ENCODE measurements at places on chromosomes 4 and X.

GRCh38 chr4:100106982-100107381 lies 83.3 kb downstream of the DDIT4L start:
- no peak for DNase-seq

GRCh38 chrX:2463973-2464676 lies 36.7 kb downstream of the DHRSX start:
- no peak for DNase-seq

DNA sequence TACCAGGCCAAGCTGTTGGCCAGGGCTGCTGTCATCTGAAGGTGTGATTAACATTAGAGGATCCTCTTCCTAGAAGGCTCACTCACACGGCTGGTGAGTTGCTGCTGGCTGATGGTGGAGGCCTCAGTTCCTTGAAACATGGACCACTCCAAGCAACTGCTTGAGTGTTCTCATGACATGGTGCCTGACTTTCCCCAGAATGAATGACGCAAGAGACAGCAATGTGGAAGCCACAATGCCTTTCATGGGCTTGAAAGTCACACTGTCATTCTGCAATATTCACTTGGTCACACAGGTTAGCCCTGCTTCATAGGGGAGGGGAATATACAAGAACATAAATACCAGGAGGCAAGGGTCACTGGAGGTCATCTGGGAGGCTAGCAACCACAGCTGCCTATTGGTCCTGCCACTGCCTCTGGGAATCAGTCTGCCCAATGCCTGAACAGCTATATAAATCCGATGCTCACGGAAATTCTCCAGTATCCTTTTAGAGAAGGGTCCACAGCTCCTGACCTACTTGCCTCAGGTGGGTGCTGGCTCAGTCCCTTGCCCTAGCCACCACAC lies 97.1 kb upstream of the MAML3 start:
- no peak for DNase-seq

DNA sequence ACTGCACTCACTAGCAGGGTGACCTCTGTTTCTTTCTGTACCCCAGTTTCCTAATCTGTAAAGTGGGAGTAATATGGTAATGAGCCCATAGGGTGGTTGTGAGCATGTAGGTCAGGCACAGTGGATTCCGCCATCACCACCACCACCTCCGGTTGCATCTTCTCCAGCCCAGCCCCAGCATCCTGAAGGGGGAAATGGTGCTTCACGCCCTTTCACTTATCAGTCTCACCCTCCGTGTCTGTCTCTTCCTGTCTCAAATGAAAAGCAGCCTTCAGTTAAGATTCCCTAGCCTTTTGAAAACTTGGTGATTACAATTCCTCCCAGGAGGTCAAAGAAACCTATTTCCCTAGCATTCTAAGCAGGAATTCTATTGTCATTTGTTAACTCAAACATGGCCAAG lies 16.9 kb upstream of the XPNPEP2 start:
- DNase-seq: no peak

DNA sequence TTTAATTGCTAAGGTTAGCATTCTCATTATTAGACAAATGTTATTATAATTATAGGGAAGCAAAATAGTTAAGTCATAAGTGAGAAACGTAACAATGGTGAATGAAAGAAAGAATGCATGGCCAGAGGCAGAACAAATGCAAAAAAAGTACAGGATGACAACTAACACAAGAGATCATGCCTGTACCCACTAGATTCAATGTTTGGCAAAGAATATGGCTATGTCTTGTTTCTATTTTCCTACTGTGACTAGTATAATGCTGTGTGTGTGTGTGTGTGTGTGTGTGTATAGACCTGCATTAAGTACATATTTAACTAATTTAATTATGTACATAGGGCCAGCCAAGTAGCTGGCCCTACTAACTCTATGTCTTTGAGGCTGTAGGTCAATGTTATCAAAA lies 12.9 kb upstream of the BMP2K start:
- DNase-seq: no peak

GRCh38 chrX:30607155-30607554 lies 29.6 kb upstream of the TASL start:
- DNase-seq: no peak

- DNase-seq: no peak
These were observed 743 bp upstream of the NRK start for GRCh38 chrX:105821471-105822121.
